ENCODE measurements at places on chromosomes 2 and 18.

DNA sequence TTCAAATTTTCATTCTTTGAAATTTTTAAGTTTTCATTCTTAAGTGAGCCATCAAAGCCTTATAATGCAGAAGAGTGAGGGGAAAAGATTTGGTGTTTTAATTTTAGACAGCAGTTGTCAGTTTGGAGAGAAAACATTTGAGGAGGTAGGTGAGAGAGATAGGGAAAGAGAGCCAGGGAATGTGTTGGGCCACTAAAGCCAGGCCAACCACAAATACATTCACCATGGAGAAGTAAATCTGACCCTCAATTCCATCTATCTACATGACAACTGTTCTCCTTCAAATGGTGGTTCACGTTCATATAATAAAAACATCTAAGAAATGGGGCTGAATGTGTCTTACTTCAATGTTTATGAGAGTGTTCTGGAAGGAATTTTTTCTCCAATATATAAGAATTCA, 553.0 kb upstream of the SYT4 start:
- no peak for DNase-seq

DNA sequence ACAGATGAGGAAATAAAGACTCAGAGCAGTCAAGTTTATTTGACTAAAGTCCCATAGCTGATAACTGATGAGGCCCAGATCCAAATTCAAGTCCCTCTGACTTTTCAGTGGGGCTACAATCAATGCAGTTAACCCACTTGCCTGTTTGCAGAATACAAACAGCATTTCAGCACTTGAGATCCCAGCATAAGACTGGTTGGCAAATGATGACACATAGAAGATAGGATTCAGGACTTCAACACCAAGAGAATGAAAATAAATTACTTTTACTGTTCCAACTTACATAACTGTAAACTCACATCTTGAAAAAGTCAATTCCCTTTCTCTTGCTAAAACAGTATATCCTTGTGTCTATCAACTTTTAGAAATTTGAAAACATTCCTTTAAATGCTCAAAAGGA, 61.2 kb downstream of the CCDC93 start:
- no peak for DNase-seq

DNA sequence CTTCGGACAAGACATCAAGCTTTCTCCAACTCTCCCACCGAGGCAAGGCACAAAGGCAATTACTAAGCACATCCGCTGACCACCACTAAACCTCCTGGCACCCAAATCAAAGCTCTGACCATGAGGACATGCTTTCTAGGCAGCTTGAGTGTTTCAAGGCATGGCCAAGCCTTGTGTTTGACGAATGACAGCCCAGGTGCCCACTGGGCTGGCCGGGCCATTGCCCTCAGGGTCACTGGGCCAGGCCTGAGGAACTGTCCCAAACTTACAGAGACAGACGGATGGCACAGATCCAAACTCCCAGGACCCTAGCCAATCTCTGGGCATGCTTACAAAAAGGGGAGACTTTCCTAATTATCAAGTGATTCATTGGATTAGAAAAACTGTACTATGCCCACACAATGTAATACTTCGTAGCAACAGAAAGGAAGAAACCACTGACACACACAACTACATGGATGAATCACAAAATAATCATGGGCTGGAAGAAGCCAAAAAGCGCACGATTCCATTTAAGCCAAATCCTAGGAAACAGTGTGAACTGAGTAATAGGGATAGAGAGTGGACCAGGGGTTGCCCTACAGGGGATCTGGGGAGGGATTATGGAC, 20.2 kb downstream of the CRACDL start:
- DNase-seq: no peak

DNA sequence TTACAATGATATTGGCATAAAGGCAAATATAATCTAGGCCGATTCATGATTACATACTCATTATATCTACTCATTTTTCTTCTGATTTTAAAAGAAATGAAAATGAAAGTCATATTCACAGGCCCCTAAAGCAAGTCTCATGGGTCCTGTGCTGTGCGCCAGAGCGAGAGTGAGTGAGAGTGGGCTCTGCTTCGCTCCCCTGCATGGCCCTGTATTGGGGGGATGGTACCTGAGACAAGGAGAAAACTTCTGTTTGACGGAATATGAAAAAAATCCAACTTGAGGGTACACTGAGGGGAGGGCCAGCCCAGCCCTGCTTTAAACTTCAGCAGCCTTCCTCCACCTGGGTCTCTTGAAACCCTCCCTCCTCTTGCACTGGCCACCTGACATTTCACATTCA, 81.4 kb upstream of the RGPD5 start:
- DNase-seq: no peak

DNA sequence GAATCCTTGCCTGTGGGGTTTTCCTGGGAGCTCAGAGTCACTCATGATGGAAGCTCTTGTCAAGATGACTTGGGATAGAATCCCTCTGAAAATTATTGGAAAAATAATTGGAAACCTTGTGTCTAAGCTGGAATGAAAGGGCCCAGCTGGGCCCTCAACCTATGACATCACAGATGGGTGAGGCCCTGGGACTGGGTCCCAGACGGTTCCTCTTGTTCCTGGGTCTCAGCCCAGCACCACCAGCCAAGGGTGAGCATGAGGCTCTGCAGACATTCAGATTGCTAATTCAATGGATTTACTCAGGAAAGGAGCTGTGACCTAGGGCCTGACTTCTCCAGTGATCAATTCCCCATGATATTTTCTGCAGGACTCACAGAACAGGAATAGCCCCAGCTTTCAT, 188.3 kb upstream of the MYT1L start:
- DNase-seq: no peak

GRCh38 chr2:157839162-157839801, 36.8 kb downstream of the ACVR1 start:
- DNase-seq: no peak

- no peak for DNase-seq
Measured at GRCh38 chr2:179059026-179059700, 9.2 kb upstream of the CCDC141 start.

GRCh38 chr18:57121542-57122112, 25.3 kb upstream of the BOD1L2 start:
- DNase-seq: no peak

- peak; percentile 92 for DNase-seq
Measured at GRCh38 chr18:23071285-23071684, 64.0 kb upstream of the CABLES1 start.

GRCh38 chr2:75705921-75706320, 4.8 kb downstream of the GCFC2 start:
- DNase-seq: no peak

DNA sequence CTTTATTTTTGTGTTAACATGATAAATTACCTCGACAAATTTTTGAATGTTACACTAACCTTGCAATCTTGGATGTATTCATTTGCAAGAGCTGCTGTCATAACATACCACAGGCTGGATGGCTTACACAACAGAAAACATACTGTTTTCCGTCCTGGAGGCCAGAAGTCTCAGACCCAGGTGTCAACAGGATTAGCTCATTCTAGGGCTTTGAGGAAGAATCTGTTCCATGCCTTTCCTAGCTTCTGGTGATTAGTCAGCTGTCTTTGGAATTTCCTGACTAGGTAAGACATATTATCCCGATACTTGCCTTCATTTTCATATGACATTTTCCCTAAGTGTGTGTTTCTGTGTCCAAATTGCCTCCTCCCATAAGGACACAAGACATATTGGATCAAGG, 188.6 kb upstream of the CDH19 start:
- no peak for DNase-seq

- no peak for DNase-seq
Measured at GRCh38 chr18:56382541-56382940, 255.9 kb downstream of the TXNL1 start.

DNA sequence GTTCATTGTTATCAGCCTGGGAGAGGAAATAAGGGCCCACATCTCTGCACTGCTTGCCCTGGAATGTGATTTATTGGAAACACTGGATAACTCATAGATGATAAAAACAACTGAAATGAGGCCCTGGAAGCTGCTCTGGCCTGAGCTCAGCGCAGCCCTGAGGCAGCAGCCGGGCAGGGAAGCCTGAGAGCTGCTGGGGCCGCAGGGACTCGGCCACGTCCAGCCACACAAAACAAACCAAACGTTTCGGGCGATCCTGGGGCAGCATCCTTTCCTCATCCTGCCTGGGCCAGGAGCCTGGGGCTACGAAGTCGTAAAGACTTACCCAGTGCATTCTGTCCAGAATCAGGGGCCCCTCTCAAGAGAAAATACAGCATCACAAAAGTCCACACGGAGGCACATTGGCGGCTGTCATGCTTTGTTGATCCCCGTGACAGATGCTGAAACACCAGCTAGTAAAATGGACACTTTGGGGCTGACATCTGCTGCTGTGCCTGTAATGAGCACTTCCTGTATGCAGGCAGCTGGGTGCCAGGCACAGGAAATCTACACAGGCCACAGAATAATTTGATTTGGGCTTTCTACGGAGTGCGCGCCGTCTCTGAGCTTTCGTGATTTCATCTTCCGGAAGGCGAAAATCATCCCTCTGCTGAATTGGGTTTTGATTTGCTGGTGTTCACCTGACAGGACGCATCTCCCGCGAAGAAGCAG, 250.6 kb downstream of the EIPR1 start:
- peak; percentile 12 for DNase-seq

- DNase-seq: no peak
Measured at GRCh38 chr2:80476535-80477117, 172.1 kb upstream of the LRRTM1 start.

- DNase-seq: no peak
Measured at GRCh38 chr18:50410008-50410407, 35.2 kb downstream of the SKA1 start.

DNA sequence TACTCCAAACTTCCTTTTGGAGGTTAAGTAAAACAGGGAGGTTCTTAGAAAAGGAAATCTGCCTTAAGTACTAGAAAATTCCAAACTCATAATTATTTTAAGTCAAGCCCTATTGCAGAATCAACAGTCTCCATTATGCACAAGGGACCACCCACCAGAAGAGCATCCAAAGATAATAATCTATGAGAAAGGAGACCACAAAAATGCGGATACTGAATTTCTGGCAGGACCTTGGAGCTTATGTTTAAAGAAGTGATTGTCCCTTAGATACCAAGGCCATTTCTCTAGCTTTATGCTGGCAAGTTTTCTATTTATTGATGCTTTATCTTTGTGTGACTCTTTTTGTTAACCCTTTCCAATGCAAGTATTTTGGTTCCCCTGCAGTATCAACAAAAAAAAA, 404.0 kb upstream of the MMADHC start:
- DNase-seq: no peak

- DNase-seq: no peak
Measured at GRCh38 chr18:79434607-79435401, 39.1 kb downstream of the NFATC1 start.

- DNase-seq: no peak
Measured at GRCh38 chr2:122094557-122094956, 339.1 kb downstream of the TSN start.

DNA sequence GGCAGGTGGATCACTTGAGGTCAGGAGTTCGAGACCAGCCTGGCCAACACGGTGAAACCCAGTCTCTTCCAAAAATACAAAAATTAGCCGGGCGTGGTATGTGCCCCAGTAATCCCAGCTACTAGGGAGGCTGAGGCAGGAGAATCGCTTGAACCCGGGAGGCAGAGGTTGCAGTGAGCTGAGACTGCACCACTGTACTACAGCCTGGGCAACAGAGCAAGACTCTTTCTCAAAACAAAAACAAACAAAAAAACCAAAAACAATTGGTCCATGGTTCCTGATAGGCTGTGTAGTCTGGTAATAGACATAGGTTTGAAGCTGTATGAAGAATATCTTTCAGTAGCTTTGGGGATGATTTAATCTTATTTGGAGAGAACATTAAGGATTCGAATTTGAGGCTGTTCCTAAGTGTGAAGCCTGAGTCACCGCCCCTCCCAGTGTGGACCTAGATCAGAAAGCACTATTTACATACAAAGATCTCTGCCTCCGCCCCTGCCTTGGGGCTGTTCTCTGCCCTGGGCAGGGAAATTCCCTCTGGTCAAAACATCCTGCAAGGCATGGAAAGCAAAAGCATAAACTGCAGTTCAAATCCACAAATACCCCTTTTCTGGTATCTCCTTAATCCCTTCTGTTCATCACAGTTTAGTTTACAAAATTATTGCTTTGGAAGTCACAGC, 52.8 kb upstream of the PMAIP1 start:
- DNase-seq: no peak

GRCh38 chr2:110980339-110981062, 140.2 kb upstream of the BCL2L11 start:
- no peak for DNase-seq

DNA sequence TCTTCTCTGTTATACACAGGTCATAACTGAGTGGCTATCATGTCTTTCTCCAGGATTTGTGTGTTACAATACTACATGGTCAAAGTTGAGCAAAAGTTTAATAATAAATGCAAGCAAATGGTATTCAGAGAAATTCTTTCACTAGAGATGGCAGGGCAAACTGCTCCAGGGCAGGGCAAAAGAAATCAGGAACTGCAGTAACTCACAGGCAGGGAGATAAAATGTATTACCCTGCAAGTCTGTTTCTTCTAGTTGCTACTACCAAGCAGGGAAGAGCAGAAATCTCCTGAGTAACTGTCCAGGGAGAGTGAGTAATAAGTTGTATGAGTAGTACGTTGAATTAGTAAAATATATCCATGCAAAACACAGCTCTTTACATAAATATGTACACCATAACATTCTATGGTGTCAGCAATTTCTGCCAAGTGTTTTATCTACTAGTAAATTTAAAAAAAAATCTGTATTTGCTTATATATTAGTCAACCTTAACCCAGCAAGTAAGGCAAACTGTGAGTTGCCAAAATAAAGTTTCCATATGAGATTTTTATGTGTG, 404.1 kb downstream of the ZEB2 start:
- DNase-seq: no peak

DNA sequence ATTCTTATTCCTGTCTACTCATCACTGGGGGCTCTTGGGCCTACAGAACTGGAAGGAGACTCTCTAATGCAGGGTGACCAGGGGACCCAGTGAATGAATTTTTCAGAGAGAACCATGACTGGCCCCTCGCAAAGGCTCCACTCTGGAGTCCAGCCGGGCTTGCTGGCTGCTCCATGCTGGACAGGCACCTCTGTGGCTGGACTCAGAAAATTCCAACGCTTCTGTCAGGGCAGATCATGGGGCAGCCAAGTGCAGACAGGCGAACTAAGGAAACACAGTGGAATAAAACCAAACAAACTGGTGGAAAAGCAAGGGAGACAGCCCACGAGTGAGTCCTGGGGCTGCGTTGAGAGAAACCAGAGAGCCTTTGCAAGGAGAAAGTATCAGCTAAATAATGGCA, 57.2 kb downstream of the ACAA2 start:
- no peak for DNase-seq

DNA sequence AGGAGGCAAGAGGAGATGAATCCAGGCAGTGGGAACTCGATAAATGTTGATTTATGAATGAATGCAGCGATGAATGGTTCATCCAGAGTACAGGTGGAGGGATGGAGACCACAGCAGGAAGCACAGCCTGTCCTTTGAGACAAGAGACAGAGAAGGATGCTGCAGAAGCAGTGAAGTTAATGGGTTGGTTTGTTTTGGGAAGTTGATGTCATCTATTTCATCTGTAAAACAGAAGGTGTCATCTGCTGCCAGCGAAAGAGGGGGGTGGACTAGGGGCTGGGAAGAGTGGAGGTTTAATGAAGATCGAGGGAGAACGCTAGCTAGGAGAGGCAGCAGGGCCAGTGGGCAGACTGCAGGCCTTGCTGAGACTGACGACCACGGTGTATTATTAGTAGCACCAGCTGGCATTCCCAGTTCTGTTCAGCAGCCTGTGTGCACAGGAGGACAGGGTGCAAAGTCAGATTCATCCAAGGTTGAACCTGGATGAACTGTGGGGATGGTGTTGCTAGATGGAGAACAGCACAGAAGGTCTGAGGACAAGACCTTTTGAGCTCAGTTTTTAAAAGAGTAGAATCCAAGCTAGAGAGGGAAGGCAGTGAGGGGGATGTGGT, 120.3 kb upstream of the CAPN13 start:
- no peak for DNase-seq

- DNase-seq: no peak
Measured at GRCh38 chr2:200494048-200494447, 15.8 kb downstream of the KCTD18 start.

Data from CD4-positive, alpha-beta memory T cell (primary cell).